ENCODE measurements at places on chromosomes 4 and X.

- no peak for DNase-seq
Measured at GRCh38 chr4:14392378-14392777, 609.9 kb upstream of the CPEB2 start.

DNA sequence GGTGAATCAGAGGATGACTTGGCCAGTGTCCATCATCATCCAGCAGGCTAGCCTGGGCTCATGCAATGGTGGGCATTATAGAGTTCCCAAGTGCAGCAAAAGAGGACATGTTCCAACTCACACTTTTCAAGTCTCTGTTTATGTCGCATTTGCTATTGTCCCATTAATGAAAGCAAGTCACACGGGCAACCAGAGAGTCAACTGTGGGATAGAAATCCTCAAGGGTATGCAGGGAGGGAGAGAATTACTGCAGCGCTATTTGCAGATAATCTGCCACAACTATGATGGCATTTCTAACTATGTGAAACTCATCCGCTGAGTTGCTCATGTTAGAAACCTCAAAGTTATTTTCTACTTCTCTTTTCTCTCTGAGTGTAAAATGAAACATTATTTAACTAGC, 78.5 kb upstream of the TAB3 start:
- DNase-seq: no peak

DNA sequence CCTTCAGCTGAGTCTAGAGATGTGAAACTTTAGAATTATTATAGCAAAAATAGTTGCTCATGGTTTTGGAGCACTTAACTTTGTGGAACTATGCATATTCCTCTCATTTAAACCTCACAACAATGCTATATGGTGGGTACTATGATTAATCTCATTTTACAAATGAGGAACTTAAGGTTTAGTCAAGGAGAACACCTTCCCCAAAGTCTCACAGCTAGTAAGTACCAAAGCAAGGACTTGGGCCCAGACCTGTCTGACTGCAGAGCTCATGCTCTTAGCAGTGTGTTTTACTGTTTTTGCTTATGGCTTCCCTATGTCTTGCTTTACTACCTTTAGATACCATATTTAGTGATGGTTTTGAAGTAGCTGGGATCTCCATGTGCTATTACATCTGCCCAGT, 5.1 kb downstream of the UBE2A start:
- no peak for DNase-seq

DNA sequence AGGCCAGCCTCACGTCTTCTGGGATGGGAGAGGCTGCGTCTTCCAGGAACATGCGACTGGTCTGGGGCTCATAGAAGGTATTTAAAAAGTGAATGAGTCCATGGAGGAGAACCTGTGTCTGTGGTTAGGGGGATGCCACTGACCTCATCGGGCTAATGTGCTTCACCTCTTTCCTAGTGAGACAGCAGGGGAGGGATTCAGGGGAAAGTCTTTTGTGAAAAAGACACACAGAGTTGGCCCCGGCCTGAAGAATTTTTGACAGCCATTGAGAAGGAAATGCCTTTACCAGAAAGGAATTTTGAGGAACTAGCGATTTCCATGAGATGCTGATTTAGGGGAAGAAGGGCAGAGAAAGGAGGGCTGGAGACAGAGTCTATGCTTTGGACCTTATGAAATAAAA, 11.0 kb upstream of the C4orf50 start:
- no peak for DNase-seq

DNA sequence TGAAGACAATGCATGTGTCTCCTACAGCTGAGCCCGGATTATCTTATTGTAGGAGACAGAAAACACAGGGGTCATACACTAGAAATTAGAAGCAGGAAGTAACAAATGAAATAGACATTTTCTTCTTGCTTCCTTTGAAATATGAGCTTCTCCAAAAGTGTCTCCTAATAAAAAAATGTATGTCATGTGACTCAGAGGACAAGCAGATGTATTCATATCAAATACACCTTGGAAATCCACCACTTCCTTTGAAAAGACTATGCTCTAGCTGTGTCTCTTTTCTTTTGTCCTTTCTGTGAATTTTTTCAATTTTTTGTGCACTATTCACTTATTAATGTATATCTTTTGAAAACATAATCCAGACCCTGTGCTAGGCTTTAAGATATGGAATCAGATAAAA, 1906.2 kb downstream of the C4orf33 start:
- no peak for DNase-seq

DNA sequence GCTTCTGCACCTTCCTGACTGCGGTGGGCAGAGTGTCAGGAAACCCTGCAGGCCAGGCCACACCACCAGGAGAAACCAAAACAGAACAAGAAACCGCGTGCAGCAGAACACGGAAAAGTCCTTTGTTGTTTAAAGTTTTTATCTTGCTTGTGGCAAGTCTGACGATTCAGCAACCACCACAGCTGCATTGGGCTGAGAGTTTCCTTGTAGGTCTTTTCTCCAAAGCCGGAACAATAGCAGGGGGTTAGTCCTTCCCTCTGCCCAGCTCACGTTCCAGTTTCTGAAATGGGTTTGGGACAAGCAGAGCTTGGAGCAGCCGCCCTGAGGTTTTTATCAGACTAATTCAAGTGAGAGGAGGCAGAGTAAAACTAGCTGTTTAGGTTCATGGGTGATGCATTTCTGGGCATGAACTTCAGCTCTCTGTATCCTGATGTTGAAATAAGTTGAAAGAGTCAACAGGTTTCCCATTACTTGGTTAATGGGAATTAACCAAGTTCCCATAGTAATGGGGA, 216.9 kb downstream of the PTTG2 start:
- DNase-seq: peak; percentile 26

DNA sequence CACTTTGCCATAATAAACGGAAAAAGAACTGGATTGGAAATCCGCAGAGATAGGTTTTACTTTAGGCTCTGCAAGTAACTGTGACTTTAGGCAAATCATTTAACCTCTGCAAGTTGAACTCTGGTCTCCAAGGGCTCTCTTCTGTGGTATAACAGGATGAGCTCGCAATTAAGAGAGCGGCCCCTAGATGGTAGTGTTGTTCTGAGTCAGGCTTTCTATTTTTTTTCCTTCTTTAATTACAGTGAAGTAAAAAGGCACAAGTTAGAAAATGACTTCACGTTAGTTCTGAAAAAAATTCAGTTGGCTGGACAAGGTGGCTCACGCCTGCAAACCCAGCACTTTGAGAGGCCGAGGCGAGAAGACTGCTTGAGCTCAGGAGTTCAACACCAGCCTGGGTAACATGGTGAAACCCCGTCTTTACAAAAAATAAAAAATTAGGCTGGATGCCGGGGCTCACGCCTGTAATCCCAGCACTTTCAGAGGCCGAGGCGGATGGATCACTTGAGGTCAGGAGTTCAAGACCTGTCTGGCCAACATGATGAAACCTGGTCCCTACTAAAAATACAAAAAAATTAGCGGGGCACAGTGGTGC, 18.0 kb downstream of the RPS3A start:
- no peak for DNase-seq

DNA sequence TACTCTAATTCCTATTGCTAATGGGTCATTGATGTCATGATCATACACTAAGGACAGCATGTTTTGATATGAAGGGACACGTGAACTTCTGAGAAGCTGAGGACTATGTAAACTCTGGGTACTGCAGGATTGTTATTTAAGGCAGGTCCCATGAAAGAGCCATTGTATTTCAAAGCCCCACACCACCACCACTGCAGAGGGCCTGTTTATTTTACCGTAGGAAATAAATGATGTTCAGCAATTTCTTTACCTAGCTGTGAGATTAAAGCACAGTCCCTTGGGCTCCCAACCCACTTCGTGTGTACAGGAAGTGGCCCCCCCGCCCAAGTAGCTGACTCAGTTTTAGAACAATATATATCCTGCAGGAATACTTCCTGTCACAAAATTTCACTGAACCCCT, 89.8 kb upstream of the ACSL4 start:
- DNase-seq: no peak

DNA sequence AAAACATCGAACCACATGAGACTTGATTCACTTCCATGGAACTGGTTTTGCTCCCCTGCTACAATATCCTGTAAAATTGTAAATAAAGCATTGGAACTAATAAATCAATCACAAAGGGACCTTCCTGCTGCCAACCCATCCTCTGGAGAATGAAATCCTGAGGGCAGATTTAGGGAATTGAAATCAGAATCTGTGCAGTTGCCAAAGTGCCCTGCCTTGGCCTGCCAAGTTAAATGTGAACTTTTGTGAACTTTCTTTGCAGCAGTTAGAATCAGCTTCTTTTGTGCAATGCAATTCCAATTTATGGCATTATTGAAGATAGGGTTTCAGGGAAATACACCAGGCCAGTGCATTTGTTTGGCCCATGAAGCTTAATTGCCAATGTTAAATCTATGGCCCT, 263.1 kb downstream of the PTTG2 start:
- DNase-seq: no peak

DNA sequence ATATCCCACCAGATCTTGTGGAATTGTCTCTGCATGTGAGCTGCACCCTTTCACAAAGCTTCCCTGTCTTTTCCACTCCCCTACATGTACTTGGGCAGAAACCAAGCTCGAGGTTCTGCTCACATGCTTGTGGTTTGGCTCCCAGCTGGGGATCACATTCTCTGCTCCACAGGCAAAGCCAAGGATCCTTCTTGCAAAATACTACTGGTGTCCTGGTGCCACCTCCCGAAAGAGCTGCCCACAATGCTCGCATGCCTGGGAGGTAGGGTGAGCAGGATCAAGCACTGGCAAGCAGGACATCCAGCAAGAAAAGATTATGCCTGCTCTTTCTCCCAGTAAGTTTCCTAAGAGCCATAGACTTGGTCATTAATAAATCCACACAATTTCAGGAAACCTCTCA, 45.1 kb upstream of the PPARGC1A start:
- DNase-seq: no peak

- DNase-seq: no peak
Measured at GRCh38 chr4:13483136-13483767, 888 bp downstream of the RAB28 start.

GRCh38 chr4:109166126-109166525, 136.3 kb downstream of the COL25A1 start:
- DNase-seq: no peak

DNA sequence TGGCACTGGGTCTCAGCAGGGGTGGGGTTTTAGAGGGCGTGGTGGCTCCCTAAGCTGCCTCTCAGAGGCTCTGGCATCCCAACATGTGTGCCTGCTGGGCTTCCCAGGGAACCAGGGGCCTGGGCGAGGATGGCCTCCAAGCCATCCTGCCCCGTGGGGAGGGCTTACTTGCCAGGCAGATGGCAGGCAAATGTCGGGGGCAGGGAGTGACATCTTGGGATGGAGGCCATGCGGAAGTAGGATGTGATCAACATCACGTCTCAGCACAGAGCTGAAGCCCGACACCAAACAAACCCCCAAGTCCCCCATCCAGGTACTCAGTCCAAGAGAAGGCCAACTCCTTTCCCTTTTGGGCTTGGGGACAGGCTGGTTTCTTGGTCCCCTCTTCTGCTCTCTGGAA, 4.7 kb downstream of the L1CAM start:
- no peak for DNase-seq

GRCh38 chrX:56462389-56462788, 101.0 kb upstream of the UBQLN2 start:
- DNase-seq: no peak

Measured in stimulated activated CD8-positive, alpha-beta memory T cell treated with anti-CD3 and anti-CD28 coated beads, Interleukin-12 subunit alpha, Interleukin-12 subunit beta, amount 100 ng/mL, for 4 hours (primary cell).